MG63 (cell line): ENCODE measurements at places on chromosomes 12 and 14.
A peak's percentile ranks its signal among the peaks of the same experiment; 100 is the strongest.

- DNase-seq, result peak; percentile 89
These were observed 23.0 kb upstream of the GPR132 start for GRCh38 chr14:105087963-105088811.

- no peak for DNase-seq
These were observed 1322.3 kb upstream of the TMEM132C start for GRCh38 chr12:126944684-126945083.

DNA sequence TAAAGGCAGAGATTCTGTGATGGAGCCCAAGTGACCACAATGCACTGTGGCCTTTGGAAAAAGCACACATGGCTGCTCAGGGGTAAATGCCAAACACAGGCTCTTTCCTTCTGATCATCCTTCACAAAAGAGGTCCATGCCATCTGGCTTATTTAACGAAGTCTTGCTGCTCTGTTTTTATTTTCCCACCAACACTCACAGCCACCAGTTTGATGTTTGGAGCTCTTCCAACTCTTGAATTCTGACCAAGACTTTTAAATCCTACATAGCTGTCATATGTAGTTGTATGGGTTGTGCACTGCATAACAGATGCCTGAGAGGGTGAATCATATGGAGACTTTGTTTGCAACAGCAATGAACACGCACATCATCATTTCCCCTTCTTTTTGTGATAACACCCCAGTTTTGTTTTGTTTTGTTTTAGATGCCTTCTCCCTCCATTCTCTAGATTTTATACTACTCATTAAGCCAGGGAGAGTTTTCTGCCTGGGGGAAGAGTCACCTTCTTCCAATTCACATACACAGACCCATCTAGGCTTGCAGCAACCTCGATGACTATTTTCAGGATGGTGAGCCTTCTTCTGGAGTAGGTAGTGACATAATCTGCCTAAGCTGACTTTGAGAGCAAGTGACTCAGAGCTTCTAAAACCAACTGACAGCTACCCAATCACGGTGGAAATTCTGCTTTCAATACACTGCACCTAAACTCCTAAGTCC lies 145.2 kb upstream of the WSCD2 start:
- DNase-seq, result peak; percentile 1

- DNase-seq, result no peak
These were observed 2.9 kb downstream of the KRT8 start for GRCh38 chr12:52901715-52902541.

DNA sequence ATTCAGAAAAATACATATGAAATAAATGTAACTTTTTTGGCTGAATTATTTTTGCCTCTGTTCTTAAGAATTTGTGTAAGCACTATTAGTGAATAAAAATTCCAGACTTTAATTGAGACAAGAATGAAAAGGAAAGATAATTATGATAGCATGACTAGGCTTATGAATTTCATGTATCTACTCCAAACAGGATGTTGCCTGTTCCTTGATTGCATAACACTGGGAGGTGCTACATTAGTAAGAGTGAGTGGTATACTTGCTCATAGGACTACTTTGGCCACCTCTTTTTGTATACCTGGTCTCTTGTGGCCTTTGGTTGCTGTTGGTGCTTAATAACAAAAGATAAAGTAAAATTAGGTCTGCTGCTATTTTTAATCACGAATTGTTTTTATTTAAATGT lies 112.8 kb downstream of the NAV3 start:
- peak; percentile 9 for DNase-seq

DNA sequence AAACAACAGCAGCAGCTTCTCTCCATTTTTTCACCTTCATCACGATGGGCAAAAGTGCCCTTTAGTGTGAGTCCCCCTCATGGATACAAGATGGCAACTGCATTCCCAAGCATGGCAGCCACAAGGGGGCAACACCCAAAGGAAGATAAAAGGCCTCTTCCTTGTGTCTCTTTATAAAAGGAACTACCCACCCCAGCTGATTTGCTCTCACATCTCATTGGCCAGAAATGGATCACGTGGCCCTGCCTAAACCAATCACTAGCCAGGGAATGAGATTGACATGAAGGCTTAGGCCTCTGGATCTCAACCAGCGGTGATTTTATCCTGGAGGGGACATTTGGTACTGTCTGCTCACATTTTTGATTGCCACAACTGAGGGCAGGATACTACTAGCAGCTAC lies 21.9 kb upstream of the IFT81 start:
- DNase-seq, result peak; percentile 72

GRCh38 chr12:101298426-101298825 lies 18.5 kb downstream of the UTP20 start:
- DNase-seq, result no peak

GRCh38 chr14:100840286-100841065 lies 14.6 kb downstream of the MEG3 start:
- DNase-seq, result no peak

GRCh38 chr14:87894920-87895319 lies 98.1 kb downstream of the GALC start:
- DNase-seq, result no peak

DNA sequence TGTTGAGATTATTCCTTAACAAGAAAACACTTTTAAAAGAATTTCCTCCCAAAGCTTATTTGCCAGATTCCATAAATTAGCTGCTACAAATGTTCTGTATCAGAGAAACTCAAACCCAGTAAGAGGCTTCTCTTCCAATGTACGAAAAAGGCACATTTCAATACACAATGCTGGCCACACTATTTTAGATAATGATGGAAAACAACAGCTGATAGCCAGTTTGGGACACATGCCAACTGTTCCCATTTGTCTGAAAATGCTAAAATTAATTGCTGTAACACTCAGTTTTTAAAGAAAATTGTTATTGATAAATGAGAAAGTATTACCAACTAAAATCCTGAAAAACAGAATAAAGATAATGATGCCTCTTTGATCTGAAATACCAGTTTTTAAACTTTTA lies 4.4 kb downstream of the CFL2 start:
- no peak for DNase-seq

GRCh38 chr14:104020471-104020870 lies 65.0 kb upstream of the ASPG start:
- no peak for DNase-seq

- no peak for DNase-seq
These were observed 28.2 kb upstream of the MMP17 start for GRCh38 chr12:131799828-131800593.

GRCh38 chr12:124537525-124538193 lies 29.8 kb downstream of the NCOR2 start:
- DNase-seq, result no peak

DNA sequence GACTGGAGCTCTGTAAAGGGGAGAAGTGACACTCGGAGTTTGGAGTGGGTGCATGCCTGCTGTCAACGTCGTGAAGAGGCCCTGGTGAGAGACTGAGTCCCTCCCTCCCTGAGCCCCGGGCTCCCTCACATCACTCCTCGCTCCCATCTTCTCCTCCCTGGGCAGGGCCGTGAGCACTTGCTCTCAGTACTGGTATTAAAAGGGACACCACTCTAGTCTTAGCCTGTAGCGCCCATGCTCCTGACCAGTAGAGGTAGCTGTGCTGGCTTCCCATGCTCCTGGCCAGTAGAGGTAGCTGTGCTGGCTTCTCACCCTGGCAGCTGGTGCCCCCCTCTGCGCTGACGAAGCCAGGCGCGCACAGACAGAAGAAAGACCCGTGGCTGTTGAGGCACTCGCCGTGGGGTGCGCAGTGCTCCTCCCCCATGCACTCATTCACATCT lies 14.7 kb downstream of the ISCA2 start:
- no peak for DNase-seq

DNA sequence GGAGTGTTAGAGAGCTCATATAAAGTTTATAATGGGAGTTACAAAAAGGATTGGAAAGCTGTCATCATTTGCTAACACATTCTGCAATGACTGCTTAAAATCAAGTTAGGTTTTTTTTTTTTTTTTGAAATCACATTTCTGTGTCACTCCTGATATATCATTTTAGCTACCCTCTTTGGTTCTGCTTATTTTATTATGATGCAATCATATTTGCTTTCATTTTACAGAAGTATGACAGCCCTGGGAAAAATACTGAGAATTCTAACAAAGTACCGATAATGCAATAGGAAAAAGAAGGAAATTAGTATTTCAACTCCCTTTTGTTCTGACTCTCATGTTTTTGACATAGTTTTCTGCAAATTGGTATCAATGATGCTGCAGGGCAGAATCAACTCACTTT lies 71.6 kb upstream of the MDGA2 start:
- no peak for DNase-seq

- DNase-seq, result no peak
These were observed 3.1 kb upstream of the CREBL2 start for GRCh38 chr12:12608557-12608957.
